ENCODE measurements at places on chromosomes 1 and 21.
A peak's percentile ranks its signal among the peaks of the same experiment; 100 is the strongest.

DNA sequence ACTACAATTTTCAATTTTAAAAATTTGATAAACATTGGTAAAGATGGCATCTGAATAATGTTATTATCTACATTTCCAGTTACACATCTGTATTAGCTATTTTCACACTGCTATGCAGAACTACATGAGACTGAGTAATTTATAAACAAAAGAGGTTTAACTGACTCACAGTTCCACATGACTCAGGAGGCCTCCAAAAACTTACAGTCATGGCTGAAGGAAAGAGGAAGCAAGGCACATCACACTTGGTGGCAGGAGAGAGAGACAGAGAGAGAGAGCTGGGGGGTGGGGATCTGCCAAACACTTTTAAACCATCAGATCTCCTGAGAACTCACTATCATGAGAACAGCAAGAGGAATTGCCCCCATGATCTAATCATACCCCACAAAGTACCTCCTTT is 850.0 kb downstream of the LTN1 start:
- DNase-seq = no peak

DNA sequence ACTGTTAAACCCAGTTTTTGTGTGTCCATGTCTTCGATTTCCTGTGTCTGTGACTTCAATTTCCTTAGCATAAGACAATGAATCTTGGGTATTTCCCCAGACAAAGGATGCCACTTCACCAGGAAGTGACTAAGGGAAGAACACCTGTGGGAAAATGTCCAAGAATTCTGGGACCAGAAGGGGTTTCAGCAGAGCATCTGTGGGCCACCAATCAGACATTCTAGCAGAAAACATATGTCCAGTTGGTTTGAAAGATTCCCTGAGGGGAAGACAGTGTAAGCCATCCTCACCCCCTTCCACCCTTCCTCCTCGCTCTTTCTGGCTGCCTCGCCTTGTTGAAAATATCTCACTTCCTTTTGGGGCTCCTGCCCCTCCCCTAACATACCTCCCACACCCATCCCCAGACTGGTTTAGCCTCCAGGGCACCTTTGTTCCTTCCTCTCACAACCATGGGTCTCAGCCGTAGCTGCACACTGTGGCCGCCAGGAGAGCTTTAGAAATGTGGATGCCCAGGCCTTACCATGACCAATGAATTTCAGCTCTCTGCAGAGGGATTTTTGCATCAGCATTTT is 25.5 kb upstream of the IFNAR1 start:
- DNase-seq = no peak

DNA sequence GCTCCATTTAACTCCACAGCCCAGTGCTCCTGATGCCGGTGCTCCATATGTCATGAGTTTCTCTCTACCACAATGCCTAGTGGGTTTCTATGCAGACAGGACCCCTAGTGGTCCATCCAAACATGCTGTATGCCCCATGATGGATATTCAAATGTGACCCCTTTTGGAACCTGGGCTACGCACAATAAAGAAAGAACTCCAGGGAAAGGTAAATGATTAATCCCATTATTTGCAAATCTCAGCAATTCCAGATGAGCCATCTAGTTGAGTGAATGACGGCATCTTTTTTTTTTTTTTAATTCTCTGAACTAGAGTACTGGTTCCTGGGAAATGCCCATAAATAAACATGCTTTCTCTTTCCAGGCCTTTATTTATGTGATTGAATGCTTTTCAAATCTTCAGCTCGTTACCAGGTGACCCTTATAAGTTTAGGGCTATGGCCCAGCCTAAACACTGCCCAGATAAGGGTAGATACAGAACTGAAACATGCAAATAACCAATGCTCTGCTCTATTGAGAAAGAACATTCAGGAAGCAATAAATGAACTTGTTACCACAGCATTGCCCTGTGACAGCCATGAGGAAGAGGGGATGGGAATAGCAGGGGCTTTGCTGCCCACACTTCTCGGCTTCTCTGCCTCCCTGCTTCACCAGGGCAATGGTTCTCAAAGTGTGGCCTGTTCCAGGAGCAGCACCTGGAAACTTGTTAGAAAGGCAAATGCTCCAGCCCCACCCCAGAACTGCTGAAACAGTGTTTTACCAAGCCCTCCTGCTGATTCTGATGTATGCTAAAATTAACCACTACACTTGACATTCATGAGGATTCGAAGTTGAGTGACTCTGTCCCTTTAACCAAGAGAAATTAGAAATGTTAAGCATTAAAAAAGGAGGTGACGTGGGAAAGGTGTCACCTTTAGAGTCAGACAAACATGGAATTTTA is 151.7 kb downstream of the SEC16B start:
- DNase-seq = no peak

- DNase-seq = no peak
Observed at GRCh38 chr1:192831706-192832355, 23.0 kb downstream of the RGS2 start.

DNA sequence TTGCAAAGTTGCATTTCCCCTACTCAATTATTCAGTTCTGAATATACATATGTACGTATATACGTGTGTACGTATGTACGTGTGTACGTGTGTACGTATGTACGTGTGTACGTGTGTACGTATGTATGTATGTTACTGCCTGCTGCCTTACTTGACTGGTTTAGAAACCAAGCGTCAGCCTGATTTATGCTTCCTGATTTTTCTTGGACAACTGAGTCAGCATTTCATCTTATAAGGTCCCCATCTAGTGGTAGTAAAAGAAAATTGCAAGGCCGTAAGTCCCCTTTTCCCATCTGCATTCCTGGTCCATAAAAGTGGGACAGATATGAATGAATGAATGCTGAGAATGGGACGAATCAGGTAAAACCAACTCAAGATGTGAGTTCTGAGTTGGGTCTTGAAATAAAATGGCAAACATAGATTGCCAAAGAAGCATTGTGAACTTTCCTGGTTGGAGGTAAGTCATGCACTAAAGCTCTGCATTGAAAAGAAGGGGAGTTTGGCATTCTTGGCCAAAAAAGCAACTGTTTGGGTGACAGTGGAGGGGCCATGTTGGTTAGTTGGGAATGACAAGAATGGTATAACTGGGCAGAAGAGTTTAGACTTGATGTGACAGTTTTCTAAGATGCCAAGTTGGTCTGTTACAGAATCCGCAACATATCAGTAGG is 76.4 kb upstream of the DNAH14 start:
- DNase-seq = no peak

- DNase-seq = no peak
Observed at GRCh38 chr1:226655251-226656163, 83.6 kb downstream of the ITPKB start.

GRCh38 chr1:173438675-173439074 is 38.5 kb upstream of the PRDX6 start:
- no peak for DNase-seq

GRCh38 chr1:93569489-93569888 is 112.1 kb downstream of the BCAR3 start:
- no peak for DNase-seq

- DNase-seq = no peak
Observed at GRCh38 chr1:14037101-14037847, 337.3 kb downstream of the PRDM2 start.

DNA sequence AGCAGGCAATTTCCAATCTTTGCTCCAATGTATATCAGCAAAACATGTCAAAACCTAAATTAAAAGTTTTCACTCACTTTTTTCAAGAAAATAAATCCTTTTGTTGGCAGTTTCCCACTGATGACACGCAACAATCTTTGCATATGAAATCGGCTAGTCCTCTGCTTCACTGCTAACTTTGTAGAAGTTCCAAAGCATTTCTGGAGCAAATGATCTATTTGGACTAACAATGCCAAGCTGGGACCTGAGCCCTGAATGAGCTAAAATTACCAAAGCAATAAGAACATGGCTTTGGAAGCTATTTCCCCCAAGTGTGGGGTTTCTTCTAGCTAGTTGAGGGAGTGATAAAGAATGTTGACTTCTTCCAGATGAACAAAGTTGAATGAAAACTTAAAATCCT is 5.1 kb downstream of the BEND5 start:
- DNase-seq = no peak

- no peak for DNase-seq
Observed at GRCh38 chr1:168343566-168343965, 62.9 kb downstream of the TBX19 start.

DNA sequence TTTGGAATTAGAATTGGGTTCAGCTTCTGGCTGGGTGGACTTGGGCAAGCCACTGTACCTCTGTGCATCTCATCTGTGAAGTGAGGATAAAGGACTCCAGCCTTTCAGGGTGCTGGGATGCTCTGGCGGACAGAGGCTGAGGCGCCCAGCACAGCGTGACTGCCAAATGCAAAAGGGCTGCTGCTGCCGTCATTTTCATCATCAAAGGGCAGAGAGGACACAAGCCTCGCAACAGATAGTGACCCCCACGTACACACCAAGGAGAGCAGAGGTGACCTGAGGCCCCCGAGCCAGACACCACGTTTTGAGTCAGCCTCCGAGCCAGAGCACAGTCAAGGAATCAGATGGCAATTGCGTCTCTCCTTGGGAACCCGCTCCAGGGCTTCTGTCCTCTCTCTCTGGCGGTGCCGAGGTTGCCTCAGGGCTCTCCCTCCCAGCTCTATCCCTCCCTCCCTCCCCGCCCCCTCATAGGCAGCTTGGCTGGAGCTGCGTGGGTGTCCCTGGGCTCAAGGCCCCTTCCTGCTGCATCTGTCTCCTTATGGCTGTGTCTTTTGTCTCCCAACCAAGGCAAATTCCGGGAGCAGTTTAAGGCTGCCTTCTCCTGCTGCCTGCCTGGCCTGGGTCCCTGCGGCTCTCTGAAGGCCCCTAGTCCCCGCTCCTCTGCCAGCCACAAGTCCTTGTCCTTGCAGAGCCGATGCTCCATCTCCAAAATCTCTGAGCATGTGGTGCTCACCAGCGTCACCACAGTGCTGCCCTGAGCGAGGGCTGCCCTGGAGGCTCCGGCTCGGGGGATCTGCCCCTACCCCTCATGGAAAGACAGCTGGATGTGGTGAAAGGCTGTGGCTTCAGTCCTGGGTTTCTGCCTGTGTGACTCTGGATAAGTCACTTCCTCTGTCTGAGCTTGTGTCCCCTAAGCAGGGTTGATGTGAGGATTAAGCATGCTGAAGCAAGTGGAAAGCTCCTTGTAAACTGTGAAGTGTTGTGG is 9.0 kb downstream of the HCRTR1 start:
- DNase-seq = peak; percentile 38

DNA sequence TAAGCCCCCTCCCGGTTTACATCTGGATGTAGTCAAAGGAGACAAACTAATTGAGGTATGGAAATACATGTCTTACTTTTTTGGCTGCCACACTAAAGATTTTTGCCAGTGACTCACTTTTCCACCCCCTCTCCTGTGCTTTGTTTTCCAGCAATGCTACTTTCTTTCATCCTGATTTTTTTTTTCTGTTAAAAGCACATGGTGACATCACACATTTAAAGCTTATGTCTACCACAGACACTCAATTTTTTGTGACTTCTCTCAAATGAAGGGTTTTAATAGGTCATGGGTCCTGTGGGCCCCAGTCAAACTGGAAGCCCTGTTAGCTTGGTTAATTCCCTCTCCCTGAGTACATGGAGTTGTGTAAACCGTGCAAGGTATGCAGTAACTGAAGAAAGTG is 2.2 kb downstream of the PPP1R8 start:
- DNase-seq = no peak

- DNase-seq = no peak
Observed at GRCh38 chr1:109904105-109904817, 6.4 kb upstream of the CSF1 start.

DNA sequence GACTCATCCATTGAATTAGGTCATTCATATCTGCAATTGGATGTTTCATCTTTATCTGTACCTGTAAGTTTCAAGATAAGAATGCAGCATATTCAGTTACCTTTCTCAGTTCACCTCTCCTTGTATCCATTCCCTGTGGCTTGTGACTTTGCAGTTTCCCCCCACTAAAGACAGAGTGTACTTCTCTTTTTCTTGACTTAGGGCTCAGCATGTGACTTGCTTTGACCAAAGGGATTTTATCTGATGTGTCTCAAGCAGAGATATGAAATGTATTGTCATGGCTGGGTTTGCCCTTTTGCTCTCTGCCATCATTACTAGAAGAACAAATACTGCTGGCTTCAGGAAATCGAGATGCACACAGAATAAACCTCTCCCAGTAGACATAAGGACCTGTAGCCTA is 754.8 kb downstream of the ADGRL2 start:
- no peak for DNase-seq

DNA sequence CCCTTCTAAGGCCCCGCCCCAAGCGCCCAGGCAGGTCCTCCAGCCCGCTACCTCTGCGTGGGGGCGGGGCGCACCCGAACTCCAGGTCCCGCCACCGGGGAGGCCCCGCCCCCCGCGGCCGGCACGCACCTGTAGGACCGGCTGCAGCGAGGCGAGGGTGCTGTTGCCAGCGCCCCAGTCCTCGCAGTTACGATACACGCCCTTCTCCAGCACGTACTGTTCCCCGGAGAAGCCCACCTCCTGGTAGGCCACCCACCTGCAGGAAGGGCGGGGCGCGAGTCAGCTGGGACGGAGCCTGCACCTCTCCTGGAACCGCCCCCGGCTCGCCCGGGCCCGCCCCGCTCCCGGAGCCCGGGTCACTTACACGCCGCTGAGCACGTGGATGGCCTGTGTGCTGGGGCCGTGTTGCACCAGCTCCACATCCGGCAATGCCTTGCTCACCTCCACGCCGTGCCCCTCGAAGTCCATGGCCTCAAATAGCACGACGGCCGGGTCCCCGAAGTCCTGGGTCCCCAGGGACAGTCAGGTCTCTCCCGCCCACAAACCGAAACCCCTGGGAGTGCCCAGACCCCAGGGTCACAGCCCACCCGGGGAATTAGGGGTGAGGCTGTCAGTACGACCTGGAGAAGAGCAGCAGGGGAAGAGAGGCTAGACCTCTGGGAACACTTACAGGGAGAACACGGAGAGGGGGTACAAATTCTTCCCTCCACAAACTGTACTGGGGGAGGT is 17.3 kb downstream of the CRYBG2 start:
- peak; percentile 92 for DNase-seq

DNA sequence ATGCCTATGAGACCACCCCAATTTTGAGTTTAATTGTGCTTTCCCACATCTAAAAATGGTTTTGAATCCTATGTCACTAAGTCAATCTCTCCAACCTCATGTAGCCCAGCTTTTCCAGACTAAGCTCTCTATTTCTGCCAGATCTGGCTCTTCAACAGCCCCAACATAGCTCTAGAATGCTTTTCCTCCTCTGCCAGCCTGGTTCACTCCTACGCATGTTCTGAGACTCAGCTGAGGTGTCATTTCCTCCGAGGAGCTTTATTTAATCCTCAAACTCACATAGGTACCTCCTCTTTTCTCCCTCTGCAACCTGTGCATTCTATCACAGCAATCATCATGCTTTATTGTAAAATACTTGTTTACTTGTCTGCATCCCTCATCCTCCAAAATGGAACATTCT is 517.8 kb upstream of the BEND5 start:
- no peak for DNase-seq

- no peak for DNase-seq
Observed at GRCh38 chr1:7153464-7153863, 368.2 kb downstream of the CAMTA1 start.
